ENCODE measurements at places on chromosomes 4 and X.

DNA sequence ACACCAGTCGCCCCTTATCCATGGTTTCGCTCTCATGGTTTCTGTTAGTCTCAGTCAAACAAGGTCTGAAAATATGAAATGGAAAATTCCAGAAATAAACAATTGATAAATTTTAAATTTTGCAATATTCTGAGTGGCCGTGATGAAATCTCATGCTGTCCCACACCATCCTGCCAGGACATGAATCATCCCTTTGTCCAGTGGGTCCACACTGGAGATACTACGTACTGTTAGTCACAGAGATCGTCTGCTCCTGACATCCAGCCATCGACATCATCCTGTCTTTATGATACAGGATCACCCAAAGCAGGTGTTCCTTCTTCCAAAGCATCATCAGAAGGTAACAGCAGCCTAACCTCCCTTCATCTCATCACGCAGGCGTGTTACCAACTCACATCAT is 76.5 kb upstream of the MSX1 start:
- DNase-seq: no peak

GRCh38 chr4:73224886-73225285 is 33.7 kb downstream of the ANKRD17 start:
- no peak for DNase-seq

GRCh38 chr4:13521047-13521446 is 23.3 kb downstream of the NKX3-2 start:
- no peak for DNase-seq

GRCh38 chr4:93317057-93317456 is 511.5 kb upstream of the ATOH1 start:
- no peak for DNase-seq

- no peak for DNase-seq
Observed at GRCh38 chrX:111124418-111124817, 28.4 kb downstream of the PAK3 start.

DNA sequence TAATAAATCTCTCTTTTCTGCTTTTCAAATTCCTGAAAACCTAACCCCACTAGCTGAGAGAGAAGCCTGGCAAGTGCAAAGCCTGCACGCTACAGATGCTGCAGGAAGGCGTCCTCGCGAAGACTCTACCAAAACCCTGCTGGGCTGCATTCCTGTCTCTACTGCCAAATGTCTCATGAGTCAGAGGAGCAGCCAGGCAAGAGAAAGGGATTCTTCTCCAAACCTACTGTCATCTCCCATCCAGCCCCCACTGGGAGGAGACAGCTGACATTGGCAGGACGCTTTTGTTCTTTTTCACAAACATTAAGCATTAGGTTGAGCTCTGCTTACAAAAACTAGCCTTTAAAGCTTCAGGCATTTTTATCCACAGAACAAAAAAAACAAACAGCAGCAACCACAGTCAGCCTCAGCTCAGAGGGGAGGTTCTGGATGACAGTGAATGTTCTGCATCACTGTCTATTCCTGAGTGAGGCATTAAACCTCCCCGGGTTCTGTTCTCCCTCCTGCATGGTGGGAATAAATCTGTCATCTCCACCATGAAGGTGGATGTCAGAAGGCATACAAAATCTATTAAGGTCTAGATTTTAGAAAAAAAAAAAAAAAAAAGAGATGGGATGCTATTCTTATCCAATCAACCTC is 18.0 kb downstream of the CRMP1 start:
- DNase-seq: no peak

DNA sequence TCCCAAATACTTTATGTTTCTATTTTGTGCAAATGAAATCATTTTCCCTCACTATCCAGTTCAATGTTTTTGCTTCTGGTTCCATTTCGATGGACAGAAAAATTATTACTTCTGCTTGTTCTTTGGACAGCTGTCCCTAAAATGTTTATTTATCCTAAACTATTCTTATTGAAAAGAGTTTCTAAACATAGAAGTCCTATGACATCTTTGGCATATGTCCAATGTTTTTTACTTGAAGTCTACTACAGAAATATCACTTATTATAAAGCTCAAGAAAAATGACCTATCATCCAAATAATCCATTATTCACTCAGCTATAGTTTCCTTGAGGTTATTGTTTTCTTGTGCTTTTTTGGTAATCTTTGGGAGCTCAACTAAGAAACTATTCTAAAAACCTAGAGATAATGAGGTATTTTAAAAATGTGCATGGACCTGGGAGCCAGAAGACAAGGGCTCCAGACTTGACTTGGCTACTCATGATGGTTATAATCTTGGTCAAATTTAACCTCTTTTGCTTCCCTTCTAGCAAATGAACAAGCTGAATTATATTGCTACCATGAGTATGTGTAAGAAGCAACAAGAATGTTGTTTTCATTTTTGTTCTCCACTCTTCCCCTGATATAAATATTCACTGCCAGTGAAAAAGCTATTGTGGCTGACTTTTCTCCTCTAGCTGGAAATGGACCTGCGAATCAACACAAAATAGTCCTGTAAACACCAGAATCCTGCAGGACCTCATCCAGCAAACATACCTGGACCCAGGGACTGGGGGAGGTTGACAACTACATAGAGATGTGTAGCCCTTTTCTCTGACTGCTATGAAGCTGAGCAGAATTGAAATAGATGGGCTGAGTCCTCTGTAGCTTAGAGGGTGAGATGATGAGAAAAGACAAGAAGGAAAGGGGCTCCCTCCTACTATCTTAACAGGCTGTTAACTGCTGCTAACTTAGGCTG is 137.4 kb downstream of the FRYL start:
- DNase-seq: no peak

DNA sequence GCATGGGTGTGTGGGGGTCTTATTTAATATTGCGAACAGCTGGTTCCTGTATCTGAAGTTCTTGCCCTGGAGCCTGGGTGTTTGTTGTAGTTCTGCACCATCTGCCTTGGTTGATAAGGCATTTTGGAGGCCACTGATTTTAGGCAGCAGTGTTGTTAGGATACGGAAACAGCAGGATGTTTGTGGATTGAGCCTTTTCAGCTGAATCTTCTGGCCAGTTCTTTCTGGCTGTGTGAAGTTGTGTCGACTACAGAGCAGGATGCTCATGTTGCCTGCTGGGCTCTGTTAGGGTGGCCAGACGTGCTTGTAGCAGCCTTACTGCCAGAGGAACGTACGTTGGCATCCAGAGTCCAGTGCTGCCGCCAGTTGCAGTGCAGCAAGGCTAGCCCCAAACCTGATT is 134.2 kb downstream of the PTTG2 start:
- no peak for DNase-seq

DNA sequence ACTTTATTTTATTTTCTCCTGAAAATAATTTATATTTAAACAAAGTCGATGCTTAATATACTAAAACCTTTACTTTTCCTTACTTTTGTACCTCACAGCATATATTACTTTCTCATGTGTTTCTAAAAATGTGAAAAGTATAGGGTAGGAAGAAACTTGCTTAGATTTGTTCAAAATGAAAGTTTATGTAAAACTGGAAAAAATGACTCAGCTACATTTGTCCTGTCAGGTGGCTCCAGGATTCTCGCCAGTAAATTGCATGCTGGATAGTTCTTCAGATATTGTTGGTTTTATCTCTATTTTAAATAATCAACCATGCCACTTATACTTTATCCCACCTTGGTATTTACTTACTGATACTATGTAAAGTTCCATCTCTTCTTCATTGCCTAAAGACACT is 159.2 kb upstream of the NDST4 start:
- no peak for DNase-seq

- DNase-seq: no peak
Observed at GRCh38 chr4:73725985-73726384, 14.4 kb upstream of the CXCL8 start.

DNA sequence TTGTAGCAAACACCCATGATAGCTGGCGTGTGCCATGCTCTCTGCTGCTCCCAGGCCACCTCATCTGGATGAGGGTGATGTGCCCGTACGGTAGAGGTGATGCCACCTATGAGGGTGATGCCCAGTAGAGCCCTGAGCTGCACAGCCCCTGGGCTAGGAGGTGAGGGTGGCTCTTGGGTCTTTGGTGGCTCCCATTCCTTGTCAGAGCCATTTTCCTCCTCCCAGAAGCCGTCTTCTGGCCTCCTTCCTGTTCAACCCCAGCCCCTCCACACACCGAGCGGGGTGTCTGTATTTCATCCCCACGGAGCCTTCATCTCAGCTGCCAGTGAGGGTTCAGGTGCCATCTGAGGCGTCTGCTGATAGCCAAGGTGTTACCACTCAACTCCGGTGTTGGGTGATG is 12.0 kb upstream of the TNIP2 start:
- DNase-seq: no peak

GRCh38 chr4:143329985-143330384 is 6.7 kb upstream of the GAB1 start:
- no peak for DNase-seq

DNA sequence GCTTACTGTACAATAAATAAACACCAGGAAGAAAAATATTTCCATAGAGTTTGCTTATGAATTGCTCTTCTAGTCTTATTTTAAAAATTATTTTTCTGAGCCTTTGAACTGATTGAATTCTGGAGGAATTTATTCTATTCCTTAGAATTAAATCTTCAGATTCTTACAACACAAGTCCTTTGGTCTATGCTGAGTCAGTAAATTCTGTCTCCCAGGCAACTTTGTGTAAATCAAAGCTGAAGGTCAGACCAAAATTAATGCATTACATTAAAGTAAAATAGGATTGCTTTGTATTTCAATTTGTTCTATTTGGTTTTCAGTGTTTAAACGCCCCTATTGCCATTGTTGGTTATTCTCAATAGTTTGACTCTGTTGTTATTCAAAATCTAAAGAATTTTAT is 26.8 kb upstream of the STPG2 start:
- no peak for DNase-seq

- DNase-seq: no peak
Observed at GRCh38 chr4:26075583-26075982, 161.6 kb downstream of the SMIM20 start.

- no peak for DNase-seq
Observed at GRCh38 chr4:88291003-88291402, 6.6 kb upstream of the PPM1K start.

- DNase-seq: no peak
Observed at GRCh38 chr4:41322617-41323016, 65.9 kb downstream of the UCHL1 start.

DNA sequence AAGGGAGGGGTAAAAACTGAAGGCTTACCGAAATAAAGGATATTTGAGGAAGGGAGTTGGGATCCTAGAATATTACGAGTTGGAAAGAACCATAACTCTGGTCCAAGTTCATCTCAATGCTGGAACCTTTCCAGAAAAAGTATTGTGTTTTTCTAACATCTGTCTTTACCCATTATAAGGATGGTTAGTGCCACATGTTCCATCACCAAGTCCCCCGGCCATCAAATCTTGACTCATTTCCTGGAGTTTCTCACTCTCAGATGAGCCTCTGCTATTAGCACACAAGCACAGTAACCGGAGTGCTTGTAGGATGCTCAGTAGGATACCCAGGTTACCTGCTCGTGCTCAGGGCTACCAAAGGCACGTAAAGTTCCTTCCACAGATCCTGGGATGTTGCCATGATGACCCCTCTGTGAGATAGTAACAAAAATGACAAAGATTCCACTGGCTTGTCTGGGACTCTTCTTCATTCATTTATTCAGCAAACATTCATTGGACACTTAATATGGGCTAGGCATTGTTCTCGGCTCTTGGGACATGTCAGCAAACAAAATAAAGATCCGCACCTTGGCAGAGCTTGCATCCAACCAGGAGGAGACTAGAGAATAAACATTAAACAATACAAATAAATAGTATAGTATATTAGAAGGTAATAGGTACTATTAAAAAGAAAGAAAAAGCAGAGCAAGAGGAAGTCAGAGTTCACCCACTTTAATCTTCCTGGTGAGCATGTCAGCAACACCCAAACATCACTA is 36.3 kb downstream of the PKD2 start:
- DNase-seq: no peak

- no peak for DNase-seq
Observed at GRCh38 chr4:16694173-16694883, 204.1 kb downstream of the LDB2 start.

GRCh38 chr4:120331486-120332370 is 265.1 kb upstream of the MAD2L1 start:
- DNase-seq: no peak

GRCh38 chr4:30460818-30461217 is 259.4 kb upstream of the PCDH7 start:
- no peak for DNase-seq

- no peak for DNase-seq
Observed at GRCh38 chr4:94931626-94932025, 173.9 kb downstream of the BMPR1B start.

Measured in C1 segment of cervical spinal cord (tissue), 14 donors.